ENCODE measurements at places on chromosomes 1 and 21.

DNA sequence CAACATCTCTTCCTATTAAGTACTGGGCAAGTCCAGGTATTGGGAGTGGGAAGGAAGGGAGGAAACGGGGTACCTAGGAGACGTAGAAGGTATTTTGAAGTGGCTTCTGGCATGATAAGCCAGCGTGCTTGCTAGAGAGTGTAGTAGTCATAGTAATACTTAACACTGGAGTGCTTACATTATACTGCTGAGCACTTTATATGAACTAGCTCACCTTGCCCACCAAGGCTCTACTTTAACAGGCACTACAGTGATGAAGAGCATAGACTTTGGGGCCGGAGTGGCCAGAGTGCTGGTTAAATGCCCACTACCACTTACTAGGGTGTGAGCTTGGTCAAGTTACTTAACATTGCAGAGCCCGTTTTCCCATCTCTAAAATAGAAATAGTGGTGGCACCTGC, 61.7 kb downstream of the ACP6 start:
- DNase-seq = no peak

DNA sequence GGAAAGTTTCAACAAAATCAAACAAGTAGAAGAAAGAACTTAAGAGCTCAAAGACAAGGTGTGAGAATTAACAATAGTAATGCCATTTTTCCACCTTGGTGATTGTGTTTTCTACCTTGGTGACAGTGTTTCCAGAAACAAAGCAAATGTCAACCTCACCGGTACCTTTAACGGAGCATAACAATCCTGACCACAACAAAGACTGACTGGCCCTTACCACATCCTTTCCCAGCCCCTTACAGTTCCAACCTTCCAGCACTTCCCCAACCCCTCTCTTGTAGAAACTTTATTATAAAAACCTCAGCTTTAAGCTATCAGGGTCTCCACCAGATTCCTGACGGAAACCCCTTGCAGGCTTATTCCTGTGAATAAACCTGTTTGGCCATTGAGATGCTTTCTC, 16.7 kb downstream of the STYXL2 start:
- no peak for DNase-seq

DNA sequence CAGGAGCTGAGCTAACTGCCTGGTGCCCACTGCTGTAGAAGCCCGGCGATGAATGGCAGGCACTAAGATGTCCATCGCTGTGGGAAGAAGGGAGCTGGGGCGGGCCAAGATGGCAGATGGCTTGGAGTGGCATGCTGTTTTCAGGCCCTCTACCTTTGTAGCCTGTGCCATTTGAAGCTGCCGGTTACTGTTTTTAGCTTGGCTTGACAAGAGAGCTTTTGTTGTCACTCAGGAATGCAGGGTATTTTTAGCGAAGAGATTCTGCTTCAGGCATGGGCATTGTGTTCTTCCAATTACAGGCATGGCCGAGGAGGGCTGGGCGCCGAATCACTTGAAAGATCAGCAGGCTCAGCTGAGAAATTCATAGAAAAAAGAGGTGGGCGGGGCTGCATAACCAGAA, 348.7 kb downstream of the RPS6KC1 start:
- DNase-seq = no peak

GRCh38 chr1:245108246-245108645, 46.5 kb upstream of the KIF26B start:
- no peak for DNase-seq

- DNase-seq = no peak
Observed at GRCh38 chr21:42680058-42680330, 26.6 kb downstream of the PDE9A start.
